ENCODE measurements at places on chromosomes 16 and 17.

DNA sequence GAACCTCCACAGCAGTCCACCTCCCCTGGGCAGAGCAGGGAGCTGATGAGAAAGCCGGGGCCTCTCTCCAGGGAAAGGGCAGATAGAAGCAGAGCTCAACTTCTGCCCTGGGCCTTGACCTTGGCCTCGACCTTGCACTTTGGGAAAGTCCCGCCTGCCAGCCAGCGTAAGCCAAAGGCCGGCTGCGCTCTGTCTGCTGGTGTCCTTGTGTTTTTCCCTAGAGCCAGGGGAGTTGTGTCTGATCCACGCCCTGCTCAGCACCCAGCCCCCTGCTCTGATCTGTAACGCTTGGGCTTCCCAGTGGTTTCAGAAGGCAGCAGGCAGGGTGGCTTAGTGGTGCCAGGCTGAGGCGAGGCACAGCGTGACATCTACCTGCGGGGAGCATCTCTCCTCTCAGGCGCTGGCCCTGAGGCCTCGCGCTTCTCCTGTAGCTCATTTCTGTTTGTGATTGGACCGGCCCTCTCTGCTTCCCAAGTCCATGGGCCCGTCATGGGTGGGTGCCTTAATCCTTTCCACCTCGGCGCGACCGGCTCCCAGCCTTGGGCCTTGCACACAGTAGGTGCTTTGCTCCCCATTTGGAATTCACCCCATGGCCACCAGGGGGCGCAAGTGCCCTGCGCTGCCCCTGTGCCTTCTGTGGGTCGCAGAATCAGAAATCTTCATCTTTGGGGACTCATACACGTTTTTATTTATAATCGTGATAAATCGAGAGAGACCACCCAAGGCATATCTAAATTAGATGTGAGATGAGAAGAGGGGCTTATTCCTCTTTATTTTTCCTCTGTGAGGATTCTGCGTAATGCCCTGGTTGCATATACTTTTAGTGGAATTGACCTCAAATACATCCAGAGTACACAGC is 24.2 kb downstream of the SGSH start:
- DNase-seq, result no peak

DNA sequence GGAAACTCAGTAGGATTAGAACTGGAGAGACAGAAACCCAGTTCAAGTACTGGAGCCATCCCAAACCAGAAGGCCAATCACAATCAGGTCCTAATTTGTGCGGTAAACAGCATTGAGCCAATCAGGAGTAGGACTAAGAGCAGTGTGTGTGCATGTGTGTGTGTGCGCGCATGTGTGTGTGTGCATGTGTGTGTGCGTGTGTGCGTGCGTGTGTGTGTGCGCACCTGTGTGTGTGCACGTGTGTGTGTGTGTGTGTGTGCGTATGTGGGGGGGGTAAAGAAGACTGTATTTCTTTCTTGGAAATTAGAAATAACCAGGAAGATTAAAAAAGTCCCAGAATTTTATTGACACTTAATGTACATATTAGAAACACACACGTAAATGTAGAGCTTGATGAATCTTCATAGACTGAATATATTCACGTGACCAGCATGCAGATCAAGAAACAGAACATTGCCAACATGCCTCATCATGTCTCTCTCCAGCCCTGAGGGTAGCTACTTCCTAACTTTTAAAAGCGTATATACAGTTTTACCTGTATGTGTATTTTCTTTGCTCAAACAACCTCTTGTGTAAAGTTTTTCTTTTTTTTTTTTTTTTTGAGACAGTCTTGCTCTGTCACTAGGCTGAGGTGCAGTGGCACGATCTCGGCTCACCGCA is 919 bp upstream of the DHRS7C start:
- DNase-seq, result no peak

DNA sequence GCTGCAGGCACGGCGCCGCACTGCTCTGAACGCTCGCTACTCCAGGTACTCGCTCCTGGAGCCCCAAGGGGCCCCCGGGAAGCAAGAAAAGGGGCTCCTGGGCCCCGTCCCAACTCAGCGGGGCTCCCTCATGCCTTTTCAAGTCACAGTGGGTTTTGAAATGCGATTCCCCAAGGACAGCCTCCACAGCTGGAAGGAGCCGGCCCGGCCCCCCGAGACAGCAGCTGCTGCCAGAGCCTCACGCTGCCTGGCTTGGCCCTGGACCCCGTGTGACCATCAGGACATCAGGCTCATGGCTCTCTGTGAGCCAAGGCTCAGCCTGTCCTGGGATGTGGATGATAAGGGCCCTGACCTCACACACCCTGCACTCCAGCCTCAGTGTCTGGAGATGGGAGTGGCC is 80.6 kb downstream of the LMF1 start:
- no peak for DNase-seq

GRCh38 chr17:45813048-45813725 is 29.1 kb downstream of the CRHR1 start:
- DNase-seq, result no peak

- no peak for DNase-seq
Observed at GRCh38 chr17:46994993-46995392, 15.9 kb upstream of the RPRML start.

DNA sequence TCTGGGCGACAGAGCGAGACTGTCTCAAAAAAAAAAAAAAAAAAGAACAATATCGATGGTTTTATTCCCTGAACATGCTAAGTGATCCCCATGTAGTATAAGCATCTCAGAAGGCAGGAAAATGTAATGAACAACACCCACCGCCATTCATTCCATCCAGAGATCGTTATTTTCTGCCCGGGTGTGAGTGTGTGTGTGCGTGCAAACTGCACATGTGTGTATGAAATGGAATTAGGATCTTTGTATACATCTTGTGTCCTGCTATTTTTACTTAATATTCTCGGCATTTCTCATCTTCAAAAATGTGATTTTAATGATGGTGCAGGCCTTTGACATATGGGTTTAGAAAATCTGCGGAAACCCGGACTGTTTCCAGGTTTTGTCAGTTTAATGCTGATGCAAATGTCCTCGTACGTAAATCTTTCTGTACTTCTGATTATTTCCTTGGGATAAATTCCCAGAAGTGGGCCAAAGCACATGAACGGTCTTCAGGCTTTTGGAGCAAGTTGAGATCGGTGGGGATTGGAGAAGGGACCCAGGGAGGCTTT is 254.8 kb downstream of the SEC14L1 start:
- no peak for DNase-seq

- no peak for DNase-seq
Observed at GRCh38 chr17:35665662-35666061, 65.8 kb upstream of the RASL10B start.

DNA sequence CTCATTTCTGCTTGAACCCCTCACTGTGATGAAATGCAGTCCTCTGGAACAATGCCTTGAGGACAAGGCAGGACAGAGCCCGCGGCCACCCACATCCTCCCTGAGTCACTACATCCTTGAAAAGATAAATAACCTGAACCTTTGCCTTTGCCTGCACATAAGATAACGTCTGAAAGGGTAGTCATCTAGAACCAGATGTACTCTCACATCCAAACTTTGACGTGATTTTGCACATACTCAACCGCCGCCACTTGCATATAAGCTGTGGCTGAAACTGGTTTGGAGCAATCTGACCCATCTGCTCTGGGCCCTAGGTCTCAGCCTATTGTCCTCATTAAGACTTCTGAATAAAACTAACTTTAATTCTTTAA is 252.1 kb downstream of the PHKB start:
- peak; percentile 87 for DNase-seq

DNA sequence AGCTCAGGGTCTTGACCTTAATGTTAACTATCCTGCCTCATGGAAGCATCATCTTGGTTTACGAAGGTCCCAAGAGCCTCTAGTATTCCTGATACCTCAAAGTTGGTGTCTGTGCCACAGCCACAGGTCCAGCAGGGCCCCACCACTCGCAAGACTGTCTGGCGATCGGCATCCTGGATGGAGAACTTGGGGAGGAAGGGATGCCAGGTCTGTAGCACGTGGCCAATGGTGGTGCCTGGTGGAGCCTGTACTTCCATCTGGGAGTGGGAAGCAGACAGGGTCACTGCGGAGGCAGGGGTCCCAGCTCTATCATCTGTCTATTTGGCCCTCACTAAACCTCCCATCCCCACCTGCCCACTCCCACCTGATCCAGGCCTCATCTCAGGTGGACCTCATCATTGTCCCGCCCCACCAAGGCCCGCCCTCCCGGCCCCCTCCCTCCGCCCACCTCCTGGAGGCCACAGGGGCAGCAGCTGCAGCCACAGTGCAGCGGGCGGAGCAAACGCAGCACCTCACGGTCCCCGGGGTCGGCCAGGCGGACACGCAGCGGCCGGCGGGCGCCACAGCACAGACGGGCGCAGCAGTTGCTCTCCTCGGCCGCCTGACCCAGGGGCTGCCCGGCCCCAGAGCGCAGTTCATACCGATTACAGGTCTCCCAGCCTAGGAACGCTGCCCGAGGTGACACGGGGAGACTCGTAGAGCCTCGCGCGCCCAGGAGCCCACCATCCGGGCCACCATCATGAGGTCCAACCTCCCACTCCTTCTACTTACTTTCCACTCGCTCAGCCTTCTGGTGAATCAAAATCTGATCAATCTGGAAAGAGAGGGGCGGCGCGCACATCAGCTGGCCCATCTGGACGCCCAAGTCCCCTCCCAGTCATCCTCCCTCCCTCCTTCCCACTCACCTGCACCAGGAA is 1.4 kb downstream of the PLSCR3 start:
- DNase-seq, result no peak
